ENCODE measurements at places on chromosomes 7 and 10.

DNA sequence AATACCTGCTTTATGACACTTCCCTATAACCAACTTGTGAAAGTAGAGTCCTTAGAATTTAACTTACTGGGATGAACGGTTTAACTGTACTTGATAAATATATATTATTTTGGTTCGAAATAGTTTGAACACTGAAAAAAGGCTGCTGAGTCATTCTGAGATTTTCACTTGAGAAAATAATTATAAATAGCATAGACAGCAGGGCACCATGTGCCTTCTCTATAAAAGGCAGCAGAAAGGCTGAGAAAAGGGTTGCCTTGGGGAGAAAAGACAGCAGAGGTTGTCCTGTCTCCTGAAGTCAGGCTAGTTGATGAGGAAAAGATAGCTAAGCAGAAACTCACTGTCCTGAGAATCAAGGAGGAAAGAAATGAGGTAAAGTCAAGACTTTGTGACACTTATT lies 92.4 kb downstream of the CTTNBP2 start:
- no peak for DNase-seq

DNA sequence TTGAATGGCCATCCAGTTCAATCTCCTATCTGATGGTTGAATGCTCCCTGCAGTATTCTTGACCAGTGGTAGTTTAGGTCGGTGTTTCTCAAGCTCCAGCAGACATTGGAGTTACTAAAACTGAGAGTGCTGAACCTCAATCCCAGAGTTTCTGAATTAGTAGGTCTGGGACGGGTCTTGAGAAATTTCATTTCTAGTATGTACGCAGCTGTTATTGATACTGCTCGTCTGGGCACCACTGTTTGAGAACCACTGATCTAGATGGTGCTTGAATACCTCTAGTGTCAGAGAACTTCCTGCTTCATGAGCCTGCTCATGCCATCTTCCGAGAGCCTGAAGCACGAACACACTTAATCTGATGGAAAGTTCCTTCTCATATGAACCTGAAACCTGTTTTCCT lies 99.4 kb upstream of the CREB5 start:
- no peak for DNase-seq

DNA sequence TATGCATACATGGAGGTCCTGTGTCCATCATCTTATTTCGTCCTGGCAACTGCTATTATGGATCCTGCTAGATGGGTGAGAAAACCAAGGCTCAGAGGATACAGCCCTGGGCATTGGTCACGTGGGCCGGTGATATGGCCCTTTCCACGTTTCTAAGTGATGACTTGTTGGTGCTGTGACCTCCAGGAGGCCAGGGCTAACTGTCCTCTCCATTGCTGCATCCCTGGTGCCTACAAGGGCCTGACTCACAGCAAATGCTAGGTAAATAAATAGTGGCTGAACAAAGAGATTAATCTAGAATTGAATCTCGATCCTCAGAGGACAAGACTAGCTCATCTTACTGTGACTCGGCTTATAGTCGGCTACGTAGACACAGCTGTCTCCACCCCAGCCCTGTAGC lies 78.6 kb downstream of the FAM53B start:
- DNase-seq, result no peak

DNA sequence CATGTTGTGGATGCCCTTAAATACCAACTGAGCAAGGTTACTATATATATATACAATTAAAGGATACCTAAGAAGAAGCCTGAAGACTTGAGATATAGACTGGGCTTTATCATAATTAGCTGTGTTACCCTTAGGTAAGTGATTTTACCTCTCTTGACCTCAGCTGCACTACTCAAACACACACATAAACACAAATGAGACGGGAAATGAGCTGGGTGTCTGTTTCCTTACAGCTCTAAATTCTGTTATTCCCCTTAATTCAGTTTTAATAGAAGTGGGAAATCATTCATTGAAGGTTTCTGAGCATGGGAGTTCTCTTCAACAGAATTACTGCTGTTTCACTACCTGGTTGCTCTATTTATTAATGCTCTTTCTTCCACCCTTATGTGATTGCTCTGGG lies 60.7 kb downstream of the GBF1 start:
- no peak for DNase-seq

DNA sequence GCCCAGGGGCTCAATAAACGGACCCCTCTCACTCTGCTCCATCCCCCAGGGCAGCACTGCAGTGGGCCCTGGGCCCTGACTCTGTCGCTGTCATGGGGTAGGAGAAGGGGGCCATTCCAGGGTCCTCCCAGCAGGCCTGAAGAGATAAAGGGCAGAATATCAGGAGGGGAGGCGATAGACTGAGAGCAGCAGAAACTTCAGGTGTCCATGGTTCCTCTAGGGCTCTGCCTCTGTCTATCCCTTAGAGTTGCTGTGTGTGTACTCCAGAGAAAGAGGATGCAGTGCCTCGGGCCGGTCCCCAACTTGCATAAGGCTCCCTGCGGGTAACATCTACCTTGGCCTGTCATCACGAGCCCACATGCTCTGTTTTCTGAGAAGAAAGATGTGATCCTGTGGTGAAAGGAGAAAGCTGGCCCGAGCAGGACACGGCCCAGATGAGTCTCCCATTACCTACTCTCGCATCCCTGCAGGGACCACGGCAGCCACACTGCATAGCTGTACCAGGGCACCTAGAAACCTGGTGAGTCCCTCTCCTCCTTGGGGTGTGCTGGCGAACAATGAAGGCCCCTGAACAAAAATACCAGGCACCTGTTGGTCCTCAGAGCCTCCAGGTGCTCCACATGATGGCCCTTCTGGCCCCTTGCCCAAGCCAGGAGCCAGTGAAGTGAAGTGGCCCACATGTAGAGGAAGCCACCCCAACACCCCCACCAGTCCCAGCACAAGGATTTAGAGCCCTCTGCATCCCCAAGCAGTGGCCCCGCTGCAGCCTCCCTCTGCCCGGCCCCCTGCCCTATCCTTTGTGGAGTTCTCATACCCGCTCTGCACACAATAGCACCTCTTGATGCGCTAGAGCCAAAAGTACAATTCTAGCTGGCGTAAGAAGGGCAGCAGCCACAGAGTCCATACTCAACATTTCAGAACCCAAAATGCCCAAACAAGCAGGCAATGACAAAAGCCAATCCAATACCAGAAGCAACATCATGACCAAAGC lies 106.8 kb downstream of the ARHGAP22 start:
- no peak for DNase-seq

GRCh38 chr7:45506059-45506458 lies 68.1 kb upstream of the ADCY1 start:
- no peak for DNase-seq

DNA sequence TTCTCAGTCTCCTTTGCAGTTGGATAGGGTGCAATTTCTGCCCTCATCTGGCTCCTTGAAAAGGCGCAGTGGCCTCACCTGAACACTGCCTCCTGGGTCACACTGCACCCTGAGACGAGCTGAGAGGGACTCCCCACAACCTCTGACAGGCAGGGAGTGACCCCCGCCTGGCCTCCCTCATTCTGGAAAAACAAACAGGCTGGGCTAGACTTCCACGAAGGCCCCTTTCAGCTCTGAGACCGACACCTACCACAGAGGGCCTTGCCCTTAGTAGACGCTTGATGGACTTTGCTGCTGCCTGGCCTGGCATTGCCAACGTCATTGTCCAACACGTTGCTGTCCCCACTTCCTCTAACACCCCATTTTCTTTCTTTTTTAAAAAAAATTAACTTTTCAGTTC lies 8.6 kb downstream of the FAM241B start:
- no peak for DNase-seq

- no peak for DNase-seq
Measured at GRCh38 chr10:115093286-115093775, at the start of gene ATRNL1. TSS of gene ATRNL1 (plus strand) at chr10:115093365. CDS start at chr10:115093751, 386 bp downstream.

DNA sequence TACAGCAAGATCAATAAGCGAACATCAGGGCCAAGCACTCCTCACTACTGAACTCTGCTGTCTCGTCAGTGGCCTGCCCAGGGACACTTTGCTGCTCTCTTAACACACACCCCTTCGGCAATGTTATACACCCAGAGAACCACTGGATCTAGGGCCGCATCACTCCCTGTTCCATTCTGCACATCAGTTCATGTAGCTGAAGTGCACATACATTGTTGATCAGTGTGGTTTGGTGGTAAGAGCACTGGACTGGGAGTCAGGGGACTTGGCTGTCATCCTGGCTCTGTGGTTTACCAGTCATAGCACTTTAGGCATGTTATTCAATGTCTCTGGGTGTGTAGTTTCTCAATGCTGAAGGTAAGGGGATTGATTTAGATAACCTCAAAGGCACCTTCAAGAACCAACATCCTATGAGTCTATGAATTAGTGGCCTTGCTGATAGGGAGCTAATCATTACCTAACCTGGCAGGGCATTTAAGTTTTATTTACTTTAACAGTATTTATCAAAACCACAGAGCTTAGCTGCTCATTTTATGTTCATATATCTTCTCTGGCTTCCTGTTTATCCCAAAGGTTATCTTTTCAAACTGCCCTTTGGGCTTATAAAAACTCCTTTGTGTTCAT lies 24.8 kb downstream of the DUSP5 start:
- no peak for DNase-seq

DNA sequence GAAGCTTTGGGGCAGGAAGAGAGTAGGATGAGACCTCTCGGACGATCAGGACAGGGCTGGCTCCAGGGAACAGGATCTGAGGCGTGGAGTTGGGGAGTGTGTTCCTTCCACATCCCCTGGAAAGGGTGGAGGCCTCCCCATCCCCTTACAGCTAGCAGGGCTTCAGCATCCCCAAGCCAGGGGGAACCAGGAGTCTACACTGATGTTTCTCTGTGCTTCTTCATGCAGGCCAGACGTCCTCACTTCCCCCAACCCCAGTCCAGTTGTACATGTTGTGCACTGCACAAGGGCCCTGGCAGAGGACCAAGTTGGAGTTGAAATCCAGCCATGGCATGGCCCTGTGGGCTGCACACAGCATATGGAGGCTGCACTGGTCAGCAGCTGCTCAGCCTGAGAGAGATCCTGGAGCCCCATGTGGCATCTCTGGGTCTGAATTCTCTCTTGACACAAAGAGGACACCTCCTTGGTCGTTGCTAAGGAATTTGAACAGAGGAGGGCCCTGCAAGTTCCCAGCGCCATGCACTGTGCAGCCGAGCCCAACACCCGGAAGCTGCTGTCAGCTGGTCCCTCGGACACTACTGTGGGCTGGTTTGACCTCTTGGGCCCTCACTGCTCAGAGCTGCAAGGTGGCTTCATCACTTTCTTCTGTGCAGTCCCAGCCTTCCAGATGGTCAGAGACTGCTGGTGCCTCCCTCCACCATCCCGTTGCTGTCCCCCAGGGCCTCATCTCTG lies 181.1 kb downstream of the DNAJB6 start:
- no peak for DNase-seq

DNA sequence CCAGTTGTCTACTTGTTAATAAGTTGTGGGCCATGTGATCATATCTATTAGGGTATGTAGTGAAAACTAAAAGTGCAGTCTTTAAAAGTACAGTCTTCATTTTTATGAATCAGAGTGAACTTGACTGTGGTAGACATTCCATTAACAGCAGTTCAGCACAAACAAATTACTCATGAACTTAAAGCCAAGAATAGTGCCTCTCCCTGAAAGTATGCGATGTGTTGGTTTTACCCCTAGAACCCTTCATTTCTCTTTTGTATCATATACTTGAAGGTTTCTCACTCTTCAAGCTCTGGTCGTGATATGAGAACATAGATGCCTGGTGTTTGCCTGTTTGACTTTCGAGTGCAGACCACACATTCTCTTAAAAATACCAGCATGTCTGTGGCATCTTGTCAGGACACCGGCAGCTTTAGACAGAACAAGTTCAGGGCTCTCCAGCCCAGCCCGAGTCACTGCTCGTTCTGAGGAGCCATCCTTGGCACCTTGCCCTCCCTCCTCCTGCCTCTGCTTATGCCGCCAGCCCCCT lies 159.3 kb downstream of the LCOR start:
- DNase-seq, result no peak

- no peak for DNase-seq
Measured at GRCh38 chr10:97564776-97565175, 7.8 kb upstream of the ANKRD2 start.

GRCh38 chr10:36624551-36625100 lies 500.8 kb upstream of the ANKRD30A start:
- DNase-seq, result no peak

GRCh38 chr10:93190372-93190771 lies 116.7 kb downstream of the CYP26A1 start:
- DNase-seq, result no peak

DNA sequence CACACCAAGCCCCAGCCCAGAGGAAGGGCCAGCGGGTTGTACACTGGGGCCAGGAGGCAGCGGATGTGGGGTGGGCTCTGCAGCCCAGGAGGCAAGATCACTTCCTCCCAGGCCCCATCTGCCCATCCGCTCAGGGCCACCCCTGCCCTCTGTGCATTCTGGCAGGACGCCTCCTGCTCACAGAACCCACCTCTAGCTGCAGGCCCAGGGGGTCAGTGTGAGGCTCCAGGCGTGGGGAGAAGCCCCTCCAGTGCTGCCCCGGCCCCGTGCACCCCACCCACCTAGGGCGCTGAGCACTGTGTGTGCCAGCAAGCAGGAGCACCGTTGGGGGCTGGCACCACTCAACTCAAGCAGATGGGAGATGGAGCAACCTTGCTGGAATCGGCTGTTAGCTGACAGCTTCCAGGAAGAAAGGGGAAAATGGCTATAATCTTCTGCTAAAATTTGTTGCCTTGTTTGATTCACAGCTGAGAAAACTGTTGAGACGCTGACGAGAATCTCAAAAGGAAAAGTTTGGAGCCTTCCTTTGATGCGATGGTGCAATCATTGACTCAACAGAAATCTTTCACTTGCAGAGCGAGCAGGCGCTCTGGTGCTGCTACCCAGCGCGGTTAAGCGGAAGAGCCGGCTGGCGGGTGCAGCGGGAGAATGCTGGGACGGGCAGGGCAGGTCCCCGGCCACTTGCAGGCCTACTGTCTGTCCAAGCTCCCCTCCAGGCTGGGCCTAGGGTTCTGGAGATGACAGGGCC lies 276.1 kb downstream of the ELFN1 start:
- no peak for DNase-seq

GRCh38 chr10:3235395-3235794 lies 62.8 kb upstream of the PITRM1 start:
- DNase-seq, result no peak

- DNase-seq, result no peak
Measured at GRCh38 chr10:122588381-122588780, 27.8 kb downstream of the DMBT1 start.

GRCh38 chr7:143042159-143042789 lies 9.9 kb upstream of the OR6V1 start:
- DNase-seq, result no peak

- DNase-seq, result no peak
Measured at GRCh38 chr7:2465928-2466327, 10.3 kb downstream of the GRIFIN start.
